SHP77 (cell line): ENCODE measurements at places on chromosomes 1 and 21.
A peak's percentile ranks its signal among the peaks of the same experiment; 100 is the strongest.

DNA sequence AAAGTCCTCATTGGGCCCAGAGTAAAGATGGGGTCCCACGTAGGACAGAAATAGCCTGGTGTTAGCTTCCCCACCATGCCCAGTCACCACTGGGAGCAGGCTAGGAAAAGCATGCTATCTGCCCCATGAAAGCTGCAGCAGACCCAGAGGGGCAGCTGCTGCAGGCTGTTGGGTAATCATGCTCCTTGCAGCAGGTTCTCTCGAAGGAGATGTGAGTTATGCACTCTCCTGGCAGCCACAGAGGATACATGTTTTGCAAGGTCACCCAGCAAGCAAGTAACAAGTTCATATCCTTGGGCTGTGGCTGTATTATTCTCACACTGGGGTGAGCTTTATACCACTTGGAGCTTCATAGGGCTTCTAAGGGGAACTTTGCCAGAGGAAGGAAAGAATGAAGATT, 9.1 kb upstream of the HEYL start:
- DNase-seq = no peak

GRCh38 chr1:232891071-232891470, 59.3 kb upstream of the NTPCR start:
- no peak for DNase-seq

GRCh38 chr1:33944846-33945245, 81.0 kb downstream of the HMGB4 start:
- no peak for DNase-seq

DNA sequence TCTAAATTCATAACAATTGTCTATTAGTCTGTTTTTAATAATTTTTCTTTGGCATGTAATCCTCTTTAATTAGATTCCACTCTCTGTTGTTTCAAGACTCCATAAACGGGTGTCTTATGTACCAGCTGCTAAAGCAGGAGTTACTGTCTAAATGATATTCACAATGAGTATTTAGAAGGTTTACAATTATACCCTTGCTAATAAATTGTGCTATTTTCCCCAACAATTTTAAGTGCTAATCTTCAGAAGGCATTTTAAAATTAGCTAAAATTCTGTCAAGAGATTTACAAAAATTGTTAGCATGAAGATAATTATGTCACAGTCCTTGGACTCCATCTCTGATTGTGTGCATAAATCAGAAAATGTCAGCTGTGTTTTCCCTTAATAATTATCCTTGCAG, 83.7 kb downstream of the DPYD start:
- DNase-seq = no peak

DNA sequence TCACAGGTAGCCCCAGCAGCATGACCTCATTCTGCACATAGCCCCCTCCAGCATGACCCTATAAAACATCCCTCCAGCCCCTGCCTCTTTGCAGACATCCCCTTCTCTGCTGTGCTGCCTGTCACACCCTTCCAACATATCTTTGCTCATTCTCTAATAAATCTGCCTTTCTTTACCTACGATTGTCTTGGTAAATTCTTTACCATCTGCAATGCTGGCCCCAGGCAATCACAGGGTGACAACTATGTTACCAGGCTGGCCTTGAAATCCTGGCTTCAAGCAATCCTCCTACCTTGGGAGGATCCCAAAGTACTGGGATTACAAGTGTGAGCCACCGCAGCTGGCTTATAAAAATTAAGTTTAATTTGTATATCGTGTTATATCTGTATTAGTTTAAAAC, 134.5 kb downstream of the VAV3 start:
- DNase-seq = no peak

DNA sequence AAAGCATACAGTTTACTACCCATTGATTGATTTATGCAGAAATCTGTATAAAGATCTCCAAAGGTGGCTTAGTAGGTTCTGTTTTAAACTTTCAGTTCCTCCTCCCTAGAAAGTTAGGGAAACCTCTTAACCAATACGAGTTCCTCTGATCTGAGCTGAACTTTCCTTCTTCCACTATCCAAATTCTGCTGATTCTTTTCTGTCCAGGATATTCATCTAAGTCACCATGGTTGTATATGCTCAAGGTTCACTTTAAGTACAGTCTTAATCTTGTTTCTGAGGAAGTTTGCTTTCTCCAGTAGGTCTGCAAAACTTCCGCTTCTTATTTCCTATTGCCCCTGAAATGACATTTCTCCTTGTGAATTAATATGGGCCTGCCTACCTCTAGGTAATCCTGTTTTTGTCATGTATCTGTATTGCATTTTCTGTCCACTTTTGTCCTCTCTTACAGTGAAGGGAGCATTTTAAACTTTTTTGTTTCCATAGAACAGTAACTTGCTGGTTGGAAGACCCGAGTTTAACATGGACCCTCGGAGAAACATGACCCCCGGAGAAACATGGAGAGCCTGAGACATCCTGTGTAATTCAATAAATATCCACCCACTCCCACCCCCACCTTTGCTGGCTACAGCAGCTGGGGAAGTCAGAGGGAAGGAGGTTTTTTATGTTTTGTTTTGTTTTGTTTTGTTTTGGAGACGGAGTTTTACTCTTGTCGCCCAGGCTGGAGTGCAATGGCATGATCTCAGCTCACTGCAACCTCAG, 16.7 kb upstream of the TUT4 start:
- no peak for DNase-seq

DNA sequence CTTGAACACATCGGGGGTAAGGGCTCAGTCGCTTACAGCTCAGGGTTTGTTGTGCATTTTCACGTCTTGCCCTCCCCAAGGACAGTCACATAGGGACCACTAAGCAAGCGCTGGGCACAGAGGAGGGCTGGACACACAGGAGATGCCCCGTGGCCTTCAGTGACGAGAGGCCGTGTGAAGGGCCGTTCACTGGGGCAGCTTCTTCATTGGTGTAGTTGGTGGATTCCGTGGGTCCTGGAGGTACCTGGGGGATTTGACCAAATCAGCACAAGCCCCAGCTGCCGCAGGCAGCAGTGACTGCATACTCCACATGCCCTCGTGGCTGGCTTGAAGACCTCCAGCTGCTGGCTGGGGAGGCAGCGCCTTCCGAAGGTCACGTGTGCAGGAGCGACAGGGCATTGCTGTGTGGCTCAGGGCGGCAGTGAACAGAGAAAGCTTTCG, 100.8 kb upstream of the C1orf174 start:
- DNase-seq = peak; percentile 13

- DNase-seq = no peak
These were observed 6.0 kb downstream of the S100B start for GRCh38 chr21:46598581-46599572.

DNA sequence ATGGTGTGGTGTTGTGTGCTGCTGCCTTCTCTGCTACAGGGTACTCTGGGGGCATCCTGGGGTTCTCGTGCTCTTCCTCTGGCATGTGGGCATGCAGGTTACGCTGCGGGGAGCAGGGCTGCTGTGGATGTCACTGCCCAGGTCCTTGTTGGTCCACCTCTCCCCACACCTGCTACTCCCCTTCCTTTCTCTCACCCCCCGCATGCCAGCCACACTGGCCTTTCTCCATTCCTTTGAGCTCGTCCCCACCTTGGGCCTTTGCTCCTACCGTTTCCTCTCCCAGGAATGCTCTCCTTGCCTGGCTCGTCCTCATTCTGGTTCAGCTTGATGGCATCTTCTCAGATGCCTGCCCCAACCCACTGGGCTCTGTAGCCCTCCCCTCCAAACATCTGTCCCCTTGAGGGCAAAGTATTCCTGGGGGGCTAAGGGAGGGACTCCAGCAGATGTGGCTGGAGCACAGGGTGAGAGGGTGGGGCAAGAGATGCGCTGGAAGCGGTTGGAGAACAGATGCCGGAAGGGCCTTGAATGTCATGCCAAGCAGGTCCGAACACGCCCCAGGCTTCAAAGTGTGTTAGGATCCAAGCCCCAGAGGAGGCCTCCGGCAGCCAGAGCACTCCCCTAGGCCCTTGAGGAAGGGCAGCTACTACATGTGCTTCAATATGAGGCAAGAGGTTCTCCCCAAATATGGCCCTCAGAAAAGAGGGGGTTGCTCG, 23.4 kb downstream of the DMRTB1 start:
- DNase-seq = peak; percentile 26

GRCh38 chr1:232664844-232665777, 35.2 kb upstream of the SIPA1L2 start:
- no peak for DNase-seq

- no peak for DNase-seq
These were observed 26.9 kb upstream of the NKAIN1 start for GRCh38 chr1:31266547-31266946.

- DNase-seq = no peak
These were observed 238.3 kb downstream of the OMA1 start for GRCh38 chr1:58308206-58308605.

- peak; percentile 44 for DNase-seq
These were observed 659 bp downstream of the FAF1 start for GRCh38 chr1:50959303-50959912.

- no peak for DNase-seq
These were observed 20.4 kb upstream of the C1orf105 start for GRCh38 chr1:172399756-172400721.

GRCh38 chr1:187790724-187791123, 962.0 kb downstream of the PLA2G4A start:
- no peak for DNase-seq

GRCh38 chr1:24191860-24192259, 4.8 kb upstream of the IFNLR1 start:
- DNase-seq = no peak

DNA sequence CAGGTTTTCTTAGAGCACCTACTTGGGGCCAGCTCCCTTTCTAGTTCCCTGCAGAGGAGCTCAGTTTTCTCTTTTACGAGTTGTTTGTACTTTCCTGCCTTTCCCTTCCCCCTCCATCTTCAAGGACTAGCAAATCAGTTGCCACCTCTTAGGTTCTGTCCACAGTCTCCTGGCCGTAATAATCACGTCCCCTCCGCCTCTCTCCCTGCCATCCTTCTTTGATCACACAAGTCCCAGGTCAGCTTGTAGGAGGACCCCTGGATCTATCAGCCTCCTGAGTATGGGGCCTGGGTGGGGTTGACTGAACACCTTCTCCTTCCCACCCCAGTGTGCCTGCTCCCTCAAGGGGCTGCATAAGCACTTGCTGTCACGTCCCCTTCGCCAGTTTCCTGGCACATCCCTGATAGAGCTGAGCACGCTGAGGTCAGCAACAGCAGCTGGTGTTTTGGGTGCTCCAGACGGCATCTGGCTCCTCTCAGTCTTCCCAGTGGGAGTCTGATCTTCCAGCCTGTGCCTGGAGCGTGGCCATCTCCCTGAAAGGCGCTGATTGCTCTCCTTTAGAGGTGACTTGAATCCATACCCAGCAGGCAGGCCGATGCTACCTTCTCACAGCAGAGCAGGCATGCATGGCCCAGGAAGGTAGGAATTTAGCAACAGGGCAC, 216.1 kb upstream of the TMEM51 start:
- no peak for DNase-seq

GRCh38 chr1:164633997-164634396, 75.0 kb downstream of the PBX1 start:
- no peak for DNase-seq

- no peak for DNase-seq
These were observed 108.0 kb upstream of the ST6GALNAC5 start for GRCh38 chr1:76759171-76759860.

DNA sequence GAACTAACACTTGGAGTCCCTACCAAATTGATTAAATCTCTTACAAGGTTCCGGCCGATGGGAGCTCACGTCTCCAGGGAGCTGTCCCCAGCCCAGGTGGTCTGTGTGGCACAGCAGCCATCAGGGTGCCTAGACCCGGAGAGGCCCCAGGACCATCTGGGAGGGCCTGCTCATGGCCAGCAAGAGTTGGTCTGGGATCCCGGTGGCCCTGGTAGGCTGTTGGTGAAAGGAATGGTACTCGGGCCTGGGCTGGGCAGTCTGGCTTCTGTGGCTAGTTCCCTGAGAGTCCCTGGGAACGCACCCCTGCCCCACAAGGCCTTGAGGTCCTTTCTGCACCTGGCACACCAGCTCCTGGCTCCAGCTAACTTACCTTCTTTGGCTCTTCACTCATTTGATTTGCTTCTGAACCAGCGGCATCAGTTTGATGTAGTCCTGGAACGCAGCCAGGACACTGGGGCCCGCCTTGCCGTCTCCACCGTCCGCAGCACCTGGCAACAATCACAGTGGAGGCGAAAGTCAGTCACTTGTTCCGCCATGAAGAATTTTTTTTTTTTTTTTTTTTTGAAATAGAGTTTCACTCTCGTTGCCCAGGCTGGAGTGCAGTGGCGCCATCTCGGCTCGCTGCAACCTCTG, 62.5 kb downstream of the SCCPDH start:
- DNase-seq = peak; percentile 51

- DNase-seq = no peak
These were observed 90.0 kb downstream of the OBSCN start for GRCh38 chr1:228297822-228298221.

DNA sequence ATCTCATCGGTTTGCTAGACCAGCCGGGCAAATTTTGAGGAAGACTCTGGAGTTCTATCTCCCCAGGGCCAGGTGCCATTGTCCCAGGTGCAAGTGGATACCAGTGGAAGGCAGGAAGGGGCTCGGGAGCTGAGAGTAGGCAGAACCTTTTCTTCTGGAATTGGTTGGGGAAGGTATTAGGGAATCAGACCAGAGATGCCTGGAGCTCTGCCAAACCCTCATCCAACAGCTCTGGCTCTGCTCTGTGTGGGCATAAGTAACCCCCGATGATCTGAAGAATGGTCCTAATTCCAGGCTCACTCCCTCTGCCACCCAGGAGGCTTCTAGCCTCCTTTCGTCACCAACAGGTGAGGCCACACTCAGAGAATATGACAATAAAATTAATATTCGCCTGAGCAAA, 69.9 kb downstream of the PGBD5 start:
- no peak for DNase-seq

- DNase-seq = no peak
These were observed 68.6 kb downstream of the SIPA1L2 start for GRCh38 chr1:232561381-232561780.

DNA sequence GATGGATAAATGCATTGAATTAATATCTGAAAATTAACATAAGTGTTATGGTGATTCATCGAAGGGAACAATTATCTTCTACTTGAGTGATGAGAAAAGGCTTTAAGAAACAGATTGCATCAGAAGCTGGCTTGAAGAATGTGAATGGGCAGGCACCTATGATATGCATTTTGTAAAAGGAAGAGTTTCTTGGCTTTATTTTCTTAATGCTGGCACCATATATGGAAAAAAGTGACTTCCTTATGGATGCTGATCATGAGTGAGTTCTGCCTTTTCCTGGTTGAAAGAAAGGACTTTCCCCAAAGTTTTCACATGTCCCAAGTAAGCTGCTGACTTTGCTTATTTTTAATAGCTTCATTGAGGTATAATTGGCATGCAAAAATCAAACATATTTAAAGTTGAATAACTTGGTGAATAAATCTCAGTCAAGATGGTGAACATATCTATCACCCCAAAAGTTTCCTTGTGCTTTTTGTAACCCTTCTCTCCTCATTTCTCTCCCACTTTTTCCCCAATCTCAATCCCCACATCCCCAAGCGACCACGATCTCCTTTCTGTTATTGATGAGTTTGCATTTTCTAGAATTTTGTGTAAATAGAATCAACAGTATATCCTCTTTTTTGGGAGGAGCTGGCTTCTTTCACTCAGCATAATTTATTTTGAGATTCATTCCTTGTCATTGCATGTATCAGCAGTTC, 74.2 kb downstream of the SPATA46 start:
- no peak for DNase-seq

- peak; percentile 31 for DNase-seq
These were observed 5.4 kb downstream of the FOXO6 start for GRCh38 chr1:41366455-41367287.

- DNase-seq = no peak
These were observed 24.8 kb upstream of the RGS18 start for GRCh38 chr1:192133350-192133926.

GRCh38 chr1:31145648-31146047, 80.1 kb upstream of the PUM1 start:
- no peak for DNase-seq

GRCh38 chr1:109628540-109629321, 9.1 kb downstream of the AMPD2 start:
- no peak for DNase-seq
